ENCODE measurements at places on chromosomes 16 and 17. TPM values are rescaled to one million over a fixed set of nuclear protein-coding genes. Genes with fewer than 3 reads are reported as not detected.

DNA sequence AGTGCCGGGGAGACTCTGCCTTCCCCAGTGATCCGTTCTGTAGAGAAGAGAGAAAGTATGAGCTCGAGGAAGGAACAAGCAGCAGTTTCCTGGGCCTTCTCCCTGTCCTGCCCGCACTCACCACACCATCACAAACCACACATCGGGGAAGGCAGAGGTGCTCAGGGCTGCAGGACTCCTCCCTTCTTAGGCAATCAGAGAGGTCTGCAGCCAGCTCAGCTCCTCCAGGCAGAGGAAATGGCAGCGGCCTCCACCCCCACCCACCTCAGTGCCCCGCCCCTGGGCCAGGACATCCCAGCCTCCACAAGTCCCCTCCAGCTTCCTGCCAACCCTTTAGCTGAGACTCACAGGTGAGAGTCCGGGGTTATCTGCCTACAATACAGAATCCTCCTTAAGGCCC, 2.0 kb downstream of the ZNF319 start:
- no peak for DNase-seq

- DNase-seq = no peak
Observed at GRCh38 chr17:7213895-7214299, 5.7 kb downstream of the DLG4 start.

DNA sequence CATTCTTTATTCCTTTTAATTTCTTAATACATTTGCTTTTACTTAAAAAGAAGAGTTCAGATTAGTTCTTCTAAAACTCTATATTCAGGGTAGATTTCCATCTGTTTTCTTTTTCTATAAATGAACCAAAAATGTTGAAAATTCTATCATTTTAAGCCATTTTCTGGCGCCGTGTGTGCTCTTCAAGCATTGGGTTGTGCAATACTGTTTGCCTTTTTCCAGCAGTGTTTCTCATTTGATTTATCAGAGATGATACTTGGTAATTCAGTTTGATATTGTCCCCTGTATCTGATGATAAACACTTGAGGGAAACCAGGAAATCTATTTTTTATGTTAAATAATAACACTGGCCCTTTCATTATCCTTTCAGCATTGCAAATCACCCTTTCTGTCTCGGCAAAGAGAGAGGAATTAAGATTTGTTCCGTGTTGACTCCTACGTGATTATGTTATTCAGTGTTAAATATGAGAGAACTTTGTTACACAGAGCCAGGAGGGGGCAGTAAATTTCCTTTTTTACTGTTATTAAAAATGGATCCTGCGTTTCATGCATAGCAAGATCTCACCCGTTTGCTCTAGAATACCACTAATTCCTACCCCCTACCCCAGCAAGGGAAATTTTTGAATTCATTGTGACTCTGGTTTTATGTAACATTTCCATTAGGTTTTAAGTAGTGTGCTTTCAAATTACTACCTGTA, 606.9 kb upstream of the RBFOX1 start:
- DNase-seq = no peak

GRCh38 chr16:22813223-22813947, 577 bp upstream of the HS3ST2 start:
- peak; percentile 24 for DNase-seq

- no peak for DNase-seq
Observed at GRCh38 chr16:10213748-10214147, 31.5 kb upstream of the GRIN2A start.

- no peak for DNase-seq
Observed at GRCh38 chr17:68273722-68274121, 17.2 kb downstream of the SLC16A6 start.

DNA sequence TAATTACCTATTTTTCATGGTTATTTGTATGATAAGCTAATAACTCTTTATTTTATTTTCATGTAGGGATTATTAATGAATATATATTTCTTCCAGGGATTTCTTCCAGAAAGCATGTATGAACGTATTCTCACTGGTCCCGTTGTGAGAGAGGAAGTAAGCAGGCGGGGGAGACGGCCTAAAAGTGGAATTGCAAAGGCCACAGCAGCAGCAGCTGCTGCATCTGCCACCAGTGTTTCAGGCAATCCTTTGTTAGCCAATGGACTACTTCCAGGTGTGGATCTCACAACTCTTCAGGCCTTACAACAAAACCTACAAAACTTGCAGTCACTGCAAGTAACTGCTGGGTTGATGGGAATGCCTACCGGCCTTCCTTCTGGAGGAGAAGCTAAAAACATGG, 110.3 kb upstream of the RBL2 start:
- no peak for DNase-seq

DNA sequence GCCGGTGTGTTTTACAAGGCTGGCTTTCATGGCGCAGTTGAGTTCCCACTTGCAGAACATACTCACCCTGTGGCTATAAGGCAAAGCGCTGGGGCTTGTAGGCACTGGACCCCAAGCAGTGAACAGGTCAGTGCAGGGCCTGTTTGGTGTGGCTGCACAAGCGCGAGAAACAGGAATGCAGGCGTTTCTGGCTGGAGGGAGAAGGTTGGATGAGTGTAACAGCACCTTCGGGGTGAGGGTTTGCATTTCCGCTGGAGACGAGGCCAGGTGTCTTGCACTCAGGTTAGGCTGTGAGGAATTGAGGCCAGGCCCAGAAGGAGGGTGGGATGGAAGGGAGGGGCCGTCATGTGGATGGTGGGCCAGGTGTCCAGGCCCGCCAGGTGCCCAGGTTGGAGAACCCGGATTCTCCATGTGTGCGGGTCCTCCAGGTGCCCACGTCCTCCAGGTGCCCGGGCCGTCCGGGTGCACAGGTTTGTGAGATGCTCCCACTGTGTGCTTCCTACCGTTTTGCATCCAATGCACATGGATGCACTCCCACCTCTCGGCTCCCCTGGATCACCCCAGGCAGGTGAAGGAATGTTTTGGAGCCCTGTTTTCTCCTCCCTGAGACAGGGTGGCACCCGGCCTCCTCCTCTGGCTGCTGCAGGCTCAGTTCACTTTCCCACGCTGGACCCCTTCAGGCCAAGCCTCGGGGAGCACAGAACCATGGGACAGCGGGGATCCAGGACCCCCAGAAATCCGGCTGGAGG, 46.0 kb downstream of the SLC7A5 start:
- DNase-seq = no peak

GRCh38 chr17:13729466-13730134, 127.9 kb upstream of the HS3ST3A1 start:
- DNase-seq = no peak

DNA sequence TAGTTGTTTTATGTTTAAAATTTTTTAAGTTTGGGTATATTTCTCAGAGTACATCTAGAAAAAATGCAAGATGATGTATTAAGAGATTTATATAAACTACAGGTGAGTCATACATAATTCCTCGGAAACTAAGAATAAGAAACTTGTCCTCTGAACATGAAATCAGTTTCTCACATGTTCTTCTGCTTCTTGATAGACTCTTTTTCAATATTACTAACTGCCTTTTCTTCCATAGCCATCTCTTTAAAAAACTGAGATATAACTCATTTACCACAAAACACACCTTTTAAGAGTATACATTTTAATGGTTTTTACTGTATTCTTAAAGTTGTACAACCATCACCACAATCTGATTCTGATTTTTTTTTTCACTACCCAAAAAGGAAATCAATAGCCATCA, 238.4 kb upstream of the AXIN2 start:
- no peak for DNase-seq

The ASGR1 gene
- total RNA-seq = 5.0 TPM

The AOC2 gene
- 1.4 TPM for total RNA-seq

The IL21R gene
- total RNA-seq = 1.2 TPM

All from mucosa of gallbladder (tissue), 1 donor.